ENCODE measurements at places on chromosomes 6 and 20.

- no peak for DNase-seq
Observed at GRCh38 chr6:6610031-6610591, 21.6 kb downstream of the LY86 start.

GRCh38 chr6:123803504-123804013 is at the start of gene NKAIN2:
Gene NKAIN2 (plus strand): TSS chr6:123803865.
- no peak for DNase-seq

GRCh38 chr6:53831936-53832660 is 37.3 kb downstream of the LRRC1 start:
- DNase-seq, result no peak

- no peak for DNase-seq
Observed at GRCh38 chr6:113356139-113356538, 501.0 kb upstream of the MARCKS start.

DNA sequence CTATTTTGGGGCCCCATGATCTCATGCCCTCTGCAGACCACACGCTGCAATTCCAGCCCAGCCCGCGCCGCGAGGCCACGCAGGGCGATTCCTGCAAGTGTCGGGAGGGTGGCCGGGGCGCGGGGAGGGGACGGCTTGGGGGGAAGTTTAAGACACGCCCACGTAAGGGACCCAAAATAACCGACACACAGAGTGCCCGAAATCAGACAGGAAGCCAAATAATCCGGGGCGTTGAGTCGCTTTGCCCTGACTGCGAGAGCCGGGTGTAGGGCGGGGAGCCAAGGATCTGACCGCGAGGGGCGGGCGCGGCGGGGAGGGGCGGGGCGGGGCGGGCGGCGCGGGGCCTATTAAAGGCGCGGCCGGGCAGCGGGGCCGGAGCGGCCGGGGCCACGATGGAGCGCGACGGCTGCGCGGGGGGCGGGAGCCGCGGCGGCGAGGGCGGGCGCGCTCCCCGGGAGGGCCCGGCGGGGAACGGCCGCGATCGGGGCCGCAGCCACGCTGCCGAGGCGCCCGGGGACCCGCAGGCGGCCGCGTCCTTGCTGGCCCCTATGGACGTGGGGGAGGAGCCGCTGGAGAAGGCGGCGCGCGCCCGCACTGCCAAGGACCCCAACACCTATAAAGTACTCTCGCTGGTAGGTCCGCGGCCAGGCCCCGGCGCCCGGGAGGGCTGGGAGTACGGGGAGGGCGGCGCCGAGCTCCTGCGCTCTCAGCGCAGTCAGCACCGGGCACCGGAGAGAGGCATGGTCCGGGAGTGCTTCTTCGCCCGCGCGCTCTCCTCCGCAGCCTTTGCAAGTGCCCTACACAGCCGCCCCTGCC is at the start of gene ENPP1:
TSS of gene ENPP1 (plus strand) at position 377 of the 816 bp plus-strand sequence. CDS start at position 393, 16 bp downstream.
- peak; percentile 11 for DNase-seq

DNA sequence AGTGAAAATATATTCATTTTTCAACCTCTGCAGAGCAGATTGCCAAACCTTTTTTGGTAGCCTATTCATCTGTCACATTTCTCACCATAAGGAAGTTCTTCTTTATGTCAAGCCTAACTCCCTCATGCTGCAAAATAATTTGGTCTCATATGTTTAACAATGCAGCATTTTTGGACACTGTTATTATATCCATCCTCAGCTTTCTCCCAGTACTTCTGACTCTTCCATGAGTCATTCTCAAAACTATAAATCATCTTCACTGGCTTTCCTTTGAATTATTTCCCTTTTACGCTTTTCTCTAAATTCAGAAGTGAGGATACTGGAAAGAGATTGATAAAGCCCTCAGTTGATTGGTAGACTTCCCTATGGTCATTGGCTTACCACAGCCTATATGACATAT is 192.2 kb downstream of the TPBG start:
- no peak for DNase-seq

Measured in stimulated activated CD4-positive, alpha-beta T cell treated with anti-CD3 and anti-CD28 coated beads, Interleukin-1b, Interleukin-23, amount 100 ng/mL, for 1 hour (primary cell).